D721Med (cell line): ENCODE measurements at places on chromosomes 1 and 21.

DNA sequence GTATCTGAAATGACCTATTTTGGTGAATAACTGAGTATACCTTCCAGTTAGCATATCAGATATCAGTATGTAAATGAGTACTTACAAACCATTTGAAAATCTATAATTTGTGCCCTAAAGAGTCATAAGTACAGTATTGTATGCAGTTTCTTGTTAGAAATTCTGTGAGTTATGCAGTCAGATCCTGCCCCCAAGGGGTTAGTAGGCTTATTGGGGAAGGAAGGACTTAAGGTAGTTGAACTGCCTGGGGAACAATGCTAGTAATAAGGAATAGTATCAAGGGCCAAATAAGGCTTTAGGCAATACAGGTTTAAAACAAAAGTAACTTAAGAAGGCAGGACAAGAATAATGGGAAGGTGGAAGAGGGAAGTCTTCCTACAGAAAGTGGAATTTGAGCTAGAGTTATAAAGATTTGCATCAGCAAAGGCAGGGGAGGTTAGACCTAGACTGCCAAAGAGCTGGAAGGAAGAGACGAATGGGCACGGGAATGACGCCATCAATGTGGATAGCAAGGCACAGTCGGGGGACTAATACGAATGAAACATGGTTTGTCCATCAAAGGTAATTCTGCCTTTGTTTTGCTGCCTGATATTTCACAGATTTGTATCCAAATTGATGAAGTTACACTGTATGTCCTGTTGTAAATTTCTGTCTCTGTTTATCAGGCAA, 182.9 kb upstream of the DPYD start:
- no peak for DNase-seq

DNA sequence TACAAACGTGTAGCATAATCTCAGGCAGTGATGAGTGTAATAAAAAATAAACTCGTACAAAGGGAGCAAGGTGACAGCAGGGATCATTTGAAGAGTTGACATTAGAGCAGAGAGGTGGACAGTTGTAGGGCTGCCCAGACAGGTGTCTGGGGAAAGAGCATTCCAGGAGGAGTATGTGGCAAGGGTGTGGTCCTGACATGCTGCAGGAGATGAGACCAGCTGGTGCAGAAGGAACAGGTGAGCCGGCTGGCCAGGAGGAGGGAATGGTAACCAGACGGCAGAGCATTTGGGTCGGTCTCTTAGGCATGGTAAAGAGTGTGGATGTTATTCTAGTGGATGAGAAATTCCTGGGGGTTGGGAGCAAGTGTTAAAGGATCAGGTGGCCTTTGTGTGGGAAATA, 306.3 kb downstream of the LMX1A start:
- DNase-seq = no peak

DNA sequence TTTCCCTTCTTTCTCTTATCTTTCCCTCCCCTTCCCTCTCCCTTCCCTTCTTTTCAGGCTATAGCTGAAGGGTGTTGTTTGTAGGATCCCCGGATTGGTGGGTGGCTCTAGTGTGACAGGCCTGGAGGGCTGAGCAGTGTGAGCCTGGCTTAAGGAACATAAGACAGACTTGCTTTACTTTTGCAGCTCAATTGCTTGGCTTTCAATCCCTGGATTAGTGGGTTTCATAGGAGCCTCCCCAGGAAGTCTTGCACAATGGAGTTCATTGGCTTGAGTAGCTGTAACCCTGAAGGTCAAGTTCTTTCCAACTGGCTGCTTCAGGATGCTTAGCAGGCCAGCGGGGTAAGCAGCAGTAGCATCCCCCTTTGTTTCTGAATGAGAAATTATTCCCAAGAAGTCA, 126.7 kb downstream of the CAMTA1 start:
- peak; percentile 36 for DNase-seq

GRCh38 chr21:14838400-14838799, 226.4 kb downstream of the NRIP1 start:
- DNase-seq = no peak

DNA sequence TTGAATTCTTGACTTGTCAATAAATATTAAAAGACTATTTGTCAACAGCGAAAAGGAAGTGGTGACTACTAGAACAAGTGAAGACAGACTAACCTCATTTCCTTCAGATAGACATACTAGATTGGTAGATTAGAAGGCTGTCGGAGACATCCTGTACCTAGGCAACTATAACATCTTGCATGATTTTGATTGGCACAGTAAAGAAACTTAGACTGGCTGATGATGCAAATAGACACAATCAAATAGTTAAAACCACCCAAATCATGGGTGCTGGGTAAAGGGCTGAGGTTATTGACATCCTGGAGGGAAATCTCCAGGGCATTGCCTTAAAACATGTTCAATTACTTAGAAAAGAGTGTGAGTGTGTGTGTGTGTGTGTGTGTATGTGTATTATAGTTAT, 85.9 kb upstream of the EDEM3 start:
- DNase-seq = no peak

GRCh38 chr1:224185208-224185607, 2.2 kb downstream of the DEGS1 start:
- DNase-seq = no peak

- no peak for DNase-seq
These were observed 17.3 kb upstream of the CAPN2 start for GRCh38 chr1:223695014-223695548.

DNA sequence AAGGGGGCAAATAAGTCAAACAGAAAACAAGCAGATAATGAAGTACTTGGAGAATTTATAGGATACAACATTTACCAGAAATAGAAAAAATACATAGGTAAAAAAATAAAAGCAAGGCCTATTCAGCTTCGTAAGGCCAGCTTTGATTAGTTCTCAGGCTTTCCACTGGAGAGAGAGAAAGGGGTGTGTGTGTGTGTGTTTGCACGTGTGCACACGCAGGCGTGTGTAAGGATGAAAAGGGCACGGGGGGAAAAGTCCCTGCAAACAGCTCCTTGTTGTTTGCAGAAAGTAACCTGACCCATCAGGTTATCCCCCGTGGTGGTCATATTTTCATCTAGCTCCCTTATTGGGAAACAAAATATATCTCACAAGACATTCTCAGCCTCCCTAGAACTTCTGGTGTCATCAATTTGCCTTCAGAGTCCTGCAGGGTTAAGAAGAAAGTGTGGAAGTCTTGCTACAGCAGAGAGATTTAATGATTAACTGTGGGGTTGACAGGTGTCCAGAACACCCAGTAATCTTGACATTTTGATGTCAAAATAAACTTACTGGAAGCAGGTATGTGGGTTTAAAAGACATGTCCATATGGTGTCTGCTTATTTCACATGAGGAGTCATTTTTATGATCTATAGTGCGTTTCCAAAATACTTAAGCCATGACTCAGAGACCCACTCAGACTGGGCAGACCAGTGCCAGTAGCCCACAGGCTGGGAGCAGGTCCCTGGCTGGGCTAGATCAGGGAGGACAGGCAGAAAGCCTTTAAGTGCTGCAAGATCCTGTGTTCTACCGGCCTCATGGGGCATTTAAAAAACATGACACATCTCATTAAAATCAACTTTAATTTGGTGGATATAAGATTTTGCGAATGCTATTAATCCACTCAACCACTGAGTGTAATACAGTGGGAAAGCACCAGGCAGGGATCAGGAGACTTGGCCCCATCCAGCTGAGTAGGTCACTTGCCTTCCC, 487.6 kb upstream of the CAMK1G start:
- DNase-seq = no peak

DNA sequence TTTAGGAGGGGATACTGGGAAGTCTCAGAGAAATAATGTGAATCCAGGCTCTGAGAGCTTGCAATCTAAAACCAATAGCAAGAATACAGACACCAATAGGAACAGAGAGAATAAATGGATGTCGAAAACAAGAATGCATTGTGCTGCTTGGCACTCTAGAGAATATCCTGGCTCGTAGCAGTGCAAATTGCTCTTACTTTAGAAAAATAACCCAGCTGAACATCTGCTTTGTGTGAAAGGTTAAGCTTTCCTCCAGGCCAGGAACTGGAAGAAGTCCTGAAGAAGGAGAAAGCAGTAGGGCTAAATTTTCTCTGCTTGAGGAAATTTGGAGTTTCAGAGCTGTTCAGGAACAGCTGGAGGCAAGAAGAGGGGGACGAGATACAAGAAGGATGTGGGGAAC, 382.3 kb downstream of the HHIPL2 start:
- no peak for DNase-seq

DNA sequence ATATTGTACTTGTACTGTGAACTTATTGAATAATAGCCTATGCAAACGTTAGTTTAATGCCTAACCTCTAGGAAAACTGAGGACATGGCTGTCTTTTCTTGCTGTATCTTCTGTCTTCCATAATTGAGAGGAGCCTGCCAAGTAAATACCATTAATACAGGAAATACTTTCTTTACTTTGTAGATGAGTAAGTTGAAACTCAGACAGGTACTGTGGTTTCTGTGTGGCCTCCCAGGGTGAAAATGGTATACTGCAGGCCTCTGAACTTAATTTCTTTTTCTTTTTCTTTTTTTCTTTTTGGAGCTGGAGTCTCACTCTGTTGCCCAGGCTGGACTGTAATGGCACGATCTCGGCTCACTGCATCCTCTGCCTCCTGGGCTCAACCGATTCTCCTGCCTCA, 208.8 kb upstream of the ADGRL4 start:
- DNase-seq = no peak

GRCh38 chr1:158246650-158247049, 7.6 kb upstream of the CD1A start:
- no peak for DNase-seq

- no peak for DNase-seq
These were observed 15.2 kb downstream of the KIRREL1 start for GRCh38 chr1:158008630-158009029.

GRCh38 chr1:152525080-152525641, 10.9 kb downstream of the CRCT1 start:
- no peak for DNase-seq

GRCh38 chr1:101330427-101331130, 93.8 kb downstream of the S1PR1 start:
- no peak for DNase-seq

- DNase-seq = no peak
These were observed 1.8 kb downstream of the BARHL2 start for GRCh38 chr1:90715309-90715708.

- no peak for DNase-seq
These were observed 41.1 kb downstream of the PROX1 start for GRCh38 chr1:214028649-214029406.

DNA sequence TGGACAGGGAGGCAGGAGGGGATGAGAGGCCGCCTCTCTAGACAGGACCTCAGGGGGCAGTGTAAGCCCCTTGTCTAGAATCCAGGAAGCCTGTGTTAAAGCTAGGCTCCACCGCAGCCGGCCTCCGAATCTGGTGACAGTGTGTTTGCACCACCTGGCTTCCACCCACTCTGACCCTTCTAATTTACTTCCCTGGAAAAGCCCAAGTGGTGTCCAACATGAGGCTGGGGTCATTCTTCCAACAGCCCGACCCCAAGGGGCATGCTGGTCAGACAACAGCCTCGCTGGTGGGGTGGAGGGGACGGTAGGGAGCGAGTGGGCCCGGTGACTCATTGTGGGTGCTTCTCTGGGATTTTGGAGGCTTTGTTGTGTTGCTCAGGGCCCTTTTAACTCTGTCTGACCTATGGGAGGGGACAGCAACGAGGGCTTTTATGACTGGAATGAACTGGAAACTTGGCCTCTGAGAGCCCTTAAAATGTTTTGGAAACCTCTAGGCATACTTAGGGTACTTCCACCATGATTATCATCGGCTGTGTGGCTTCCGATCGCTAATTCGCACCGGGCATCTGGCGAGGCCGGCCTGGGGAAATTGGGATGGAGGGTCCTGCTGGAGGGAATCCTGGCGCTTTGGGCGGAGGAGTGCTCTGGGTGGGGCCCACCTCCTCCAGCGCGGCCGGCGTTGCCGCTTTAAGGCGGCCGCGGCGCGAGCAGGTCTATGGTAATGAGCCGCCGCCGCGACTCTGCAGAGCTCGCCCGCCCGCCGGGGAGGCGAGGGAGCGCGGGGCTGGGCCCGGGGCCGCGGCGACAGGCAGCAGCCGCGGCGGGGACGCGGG, at the start of gene CELSR2:
Gene CELSR2 (plus strand): TSS at position 743 of the 833 bp plus-strand sequence. CDS start 541 bp downstream, outside the sequence.
- peak; percentile 99 for DNase-seq
